Activated T-cell treated with anti-CD3 and anti-CD28 coated beads for 4 hours (primary cell): ENCODE measurements at places on chromosomes 5 and 9.

- DNase-seq, result no peak
Measured at GRCh38 chr5:175753536-175754402, 95.9 kb downstream of the HRH2 start.

GRCh38 chr5:151126199-151126645, 31.4 kb downstream of the ANXA6 start:
- peak; percentile 51 for DNase-seq

GRCh38 chr5:168106008-168106761, 185.3 kb upstream of the WWC1 start:
- DNase-seq, result no peak

- DNase-seq, result no peak
Measured at GRCh38 chr5:146528236-146528635, 12.2 kb upstream of the GPR151 start.

DNA sequence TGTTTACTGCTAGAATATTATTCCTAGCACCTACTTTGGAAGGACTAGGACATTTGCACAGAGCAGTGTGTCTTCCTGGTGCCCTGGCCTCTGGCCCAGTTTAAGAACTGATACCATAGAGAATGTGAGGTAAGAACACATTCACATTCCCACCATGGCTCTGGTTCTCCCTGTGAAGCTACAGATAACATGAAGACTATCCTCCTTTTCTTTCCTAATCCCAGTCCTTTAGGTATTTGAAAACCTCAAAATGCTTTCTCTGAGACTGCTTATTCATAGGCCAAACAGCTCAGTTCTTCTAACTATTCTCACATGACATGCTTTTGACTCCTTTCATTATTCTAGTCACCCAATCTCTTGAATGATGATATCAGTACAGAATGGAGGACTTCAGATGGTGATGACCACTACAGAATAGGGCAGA, 11.9 kb downstream of the FAM219A start:
- no peak for DNase-seq

DNA sequence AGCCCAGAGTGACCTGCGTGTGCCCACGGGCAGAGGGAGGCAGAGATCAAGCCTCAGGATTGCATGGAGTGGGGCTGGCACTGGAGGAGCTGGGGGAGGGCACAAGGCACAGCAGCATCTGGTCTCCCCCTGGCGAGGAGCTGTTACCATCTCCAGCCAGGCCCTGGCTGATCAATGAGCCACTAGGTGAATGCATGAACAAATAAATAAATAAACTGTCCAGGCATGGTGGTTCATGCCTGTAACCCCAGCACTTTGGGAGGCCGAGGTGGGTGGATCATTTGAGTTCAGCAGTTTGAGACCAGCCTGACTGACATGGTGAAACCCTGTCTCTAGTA, 14.3 kb upstream of the PSMB7 start:
- DNase-seq, result no peak
